SHP77 treated with DMSO at 0.1 percent for 48 hours (cell line): ENCODE measurements at places on chromosomes 12 and 14.

DNA sequence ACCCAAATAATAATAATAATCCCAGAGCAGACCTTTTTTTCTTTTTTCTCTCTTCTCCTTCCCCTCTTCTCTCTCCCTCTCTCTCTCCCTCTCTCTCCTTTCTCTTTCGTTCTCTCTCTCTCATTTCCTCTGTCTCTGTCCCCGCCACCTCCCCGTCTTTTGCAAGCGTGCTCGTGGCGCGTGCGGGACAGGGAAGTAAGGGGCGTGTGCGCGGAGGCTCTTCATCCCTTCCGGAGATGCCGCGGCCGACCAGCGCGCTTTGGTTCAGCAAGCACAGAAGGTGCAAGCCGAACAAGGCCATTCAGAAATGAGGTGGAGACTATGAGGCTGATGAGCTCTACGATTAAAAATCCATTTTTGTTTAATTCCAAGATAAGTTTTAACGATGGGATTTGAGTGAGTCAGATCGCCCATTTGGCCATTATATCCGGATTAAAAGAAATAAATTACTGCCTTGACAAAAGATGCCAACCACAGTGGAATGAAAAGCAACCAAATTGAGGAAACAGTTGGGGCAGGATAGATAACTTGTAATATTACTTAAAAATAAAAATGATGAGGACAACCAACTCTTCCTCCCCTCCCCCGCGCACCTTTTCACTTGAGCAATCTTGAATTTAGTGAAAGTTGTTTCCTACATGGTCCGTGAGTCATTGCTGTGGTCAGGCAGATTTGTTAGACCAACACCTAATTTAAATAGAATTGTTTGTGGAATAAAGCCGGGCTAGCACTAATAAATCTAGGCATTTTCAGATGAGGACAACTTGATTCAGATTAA is 1.2 kb upstream of the AMIGO2 start:
- peak; percentile 37 for DNase-seq

DNA sequence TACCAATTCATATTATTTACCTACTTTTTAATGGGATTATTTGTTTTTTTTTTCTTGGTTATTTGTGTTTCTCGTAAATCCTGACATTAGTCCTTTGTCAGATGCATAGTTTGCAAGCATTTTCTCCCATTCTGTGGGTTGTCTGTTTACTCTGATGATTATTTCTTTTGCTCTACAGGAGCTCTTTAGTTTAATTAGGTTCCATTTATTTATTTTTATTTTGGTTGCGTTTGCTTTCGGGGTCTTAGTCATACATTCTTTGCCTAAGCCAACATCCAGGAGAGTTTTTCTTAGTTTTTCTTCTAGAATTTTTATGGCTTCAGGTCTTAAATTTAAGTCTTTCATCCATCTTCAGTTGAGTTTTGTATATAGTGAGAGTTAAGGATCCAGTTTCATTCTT is 289.9 kb downstream of the AKAP6 start:
- DNase-seq, result no peak

DNA sequence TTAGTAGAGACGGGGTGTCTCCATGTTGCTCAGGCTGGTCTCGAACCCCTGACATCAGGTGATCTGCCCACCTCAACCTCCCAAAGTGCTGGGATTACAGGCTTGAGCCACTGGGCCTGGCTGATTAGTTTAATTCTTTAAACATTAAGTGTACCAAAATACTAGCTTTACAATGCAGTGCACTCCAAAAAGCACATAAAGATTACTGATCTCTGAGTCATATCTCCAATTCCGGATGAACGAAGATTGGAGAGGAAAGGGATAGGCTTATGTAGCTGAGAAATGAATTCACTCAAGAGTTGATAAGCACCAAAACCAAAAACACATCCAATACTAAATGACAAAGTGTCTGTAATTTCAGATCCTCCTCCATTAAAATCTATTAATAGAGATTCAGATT is 15.1 kb downstream of the NAV3 start:
- no peak for DNase-seq

- DNase-seq, result no peak
These were observed 37.7 kb downstream of the FGD4 start for GRCh38 chr12:32437095-32437515.

DNA sequence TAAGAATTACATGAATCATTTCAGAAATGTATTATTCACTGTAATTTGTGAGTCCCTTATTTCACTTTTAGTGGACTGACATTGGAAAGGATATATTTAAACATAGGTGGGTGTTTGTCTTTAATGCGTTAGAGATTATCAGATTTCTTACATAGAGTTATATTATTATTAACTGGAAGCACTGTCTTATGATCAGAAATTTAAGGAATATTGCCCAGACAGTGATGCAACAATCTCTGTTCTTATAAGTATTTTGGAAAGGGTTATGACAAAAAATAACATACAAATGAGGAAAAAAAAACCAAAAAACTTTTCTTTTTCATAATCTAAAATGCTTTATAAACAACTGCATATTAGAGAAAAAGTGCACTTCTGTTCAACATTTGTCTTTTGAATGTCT is 836.6 kb downstream of the SLC6A15 start:
- no peak for DNase-seq

- no peak for DNase-seq
These were observed 124.4 kb downstream of the VEZT start for GRCh38 chr12:95342008-95342407.

GRCh38 chr12:116529686-116530085 is 29.5 kb upstream of the MAP1LC3B2 start:
- DNase-seq, result no peak

DNA sequence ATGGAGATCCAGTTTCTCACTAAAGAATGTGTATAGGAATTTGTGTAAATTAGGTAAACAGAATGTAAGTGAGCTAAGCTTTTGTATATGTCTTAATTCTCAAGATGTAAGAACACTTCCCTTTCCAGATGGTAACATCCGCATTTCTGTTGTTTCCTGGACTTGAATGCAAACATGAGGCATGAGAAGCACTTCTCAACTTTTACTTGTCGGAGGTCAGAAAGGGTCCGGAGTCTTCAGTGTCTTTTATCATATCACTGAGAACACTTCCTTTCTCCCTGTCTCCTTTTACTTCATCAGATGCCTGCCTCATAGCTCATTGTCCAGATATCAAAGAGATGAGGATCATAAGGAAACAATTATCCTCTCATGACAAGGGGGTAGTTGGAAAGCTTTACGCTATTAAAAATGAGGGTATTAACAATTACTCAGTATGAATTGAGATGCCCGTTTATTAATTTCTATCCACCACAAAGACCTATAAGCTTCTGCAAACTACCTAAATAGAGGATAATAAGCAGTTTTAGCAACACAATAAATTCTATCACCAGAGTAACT is 214.1 kb upstream of the FLRT2 start:
- no peak for DNase-seq

GRCh38 chr12:12836571-12836970 is 23.4 kb downstream of the DDX47 start:
- DNase-seq, result no peak

DNA sequence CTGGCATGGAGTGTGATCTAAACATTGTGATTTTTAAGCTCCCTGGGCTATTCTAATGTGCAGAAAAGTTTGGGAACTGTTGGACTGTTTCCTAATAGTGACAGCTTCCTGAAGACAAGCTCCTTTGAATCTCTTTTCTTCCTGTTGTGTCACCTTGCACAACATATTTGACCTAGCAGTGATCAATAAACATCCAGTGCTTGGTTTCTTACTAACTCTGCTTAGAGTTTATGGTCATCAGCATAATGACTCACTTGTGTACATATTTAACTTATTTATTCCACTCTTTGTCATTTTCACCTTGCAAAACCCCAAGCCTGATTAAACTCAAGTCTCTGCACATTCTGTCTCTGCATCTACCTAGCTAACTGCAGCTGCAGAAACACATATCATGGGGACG is 27.3 kb upstream of the TBC1D30 start:
- DNase-seq, result no peak

- peak; percentile 86 for DNase-seq
These were observed at the start of gene SLC4A8 for GRCh38 chr12:51424662-51425539. TSS of gene SLC4A8 (plus strand) at chr12:51424831. CDS start at chr12:51424988, 157 bp downstream.

DNA sequence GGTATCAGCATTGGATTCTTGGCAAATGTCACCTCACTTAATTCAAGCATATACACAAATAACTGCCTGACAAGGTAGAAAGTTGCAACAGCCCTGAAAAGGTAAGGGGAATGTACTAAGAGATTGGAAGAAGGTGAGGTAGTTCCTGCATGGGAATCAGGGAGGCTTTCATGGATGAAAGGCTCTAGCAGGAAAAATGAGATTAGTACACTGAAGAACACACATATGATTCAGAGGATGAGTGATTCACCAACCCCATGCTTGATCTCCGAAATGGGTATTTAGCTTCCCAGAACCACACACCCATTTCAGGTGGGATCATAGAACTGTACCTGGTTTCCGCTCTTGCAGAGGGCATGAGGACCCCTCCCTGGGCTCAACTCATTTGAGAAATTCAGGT is 65.8 kb downstream of the PAH start:
- no peak for DNase-seq

DNA sequence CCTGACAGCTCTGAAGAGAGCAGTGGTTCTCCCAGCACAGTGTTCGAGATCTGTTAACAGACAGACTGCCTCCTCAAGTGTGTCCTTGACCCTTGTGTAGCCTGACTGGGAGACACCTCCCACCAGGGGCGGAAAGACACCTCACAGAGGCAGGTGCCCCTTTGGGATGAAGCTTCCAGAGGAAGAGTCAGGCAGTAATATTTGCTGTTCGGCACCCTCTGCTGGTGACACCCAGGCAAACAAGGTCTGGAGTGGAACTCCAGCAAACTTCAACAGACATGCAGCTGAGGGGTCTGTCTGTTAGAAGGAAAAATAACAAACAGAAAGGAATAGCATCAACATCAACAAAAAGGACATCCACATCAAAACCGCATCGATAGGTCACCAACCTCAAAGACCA is 21.6 kb upstream of the ABCC9 start:
- DNase-seq, result no peak

DNA sequence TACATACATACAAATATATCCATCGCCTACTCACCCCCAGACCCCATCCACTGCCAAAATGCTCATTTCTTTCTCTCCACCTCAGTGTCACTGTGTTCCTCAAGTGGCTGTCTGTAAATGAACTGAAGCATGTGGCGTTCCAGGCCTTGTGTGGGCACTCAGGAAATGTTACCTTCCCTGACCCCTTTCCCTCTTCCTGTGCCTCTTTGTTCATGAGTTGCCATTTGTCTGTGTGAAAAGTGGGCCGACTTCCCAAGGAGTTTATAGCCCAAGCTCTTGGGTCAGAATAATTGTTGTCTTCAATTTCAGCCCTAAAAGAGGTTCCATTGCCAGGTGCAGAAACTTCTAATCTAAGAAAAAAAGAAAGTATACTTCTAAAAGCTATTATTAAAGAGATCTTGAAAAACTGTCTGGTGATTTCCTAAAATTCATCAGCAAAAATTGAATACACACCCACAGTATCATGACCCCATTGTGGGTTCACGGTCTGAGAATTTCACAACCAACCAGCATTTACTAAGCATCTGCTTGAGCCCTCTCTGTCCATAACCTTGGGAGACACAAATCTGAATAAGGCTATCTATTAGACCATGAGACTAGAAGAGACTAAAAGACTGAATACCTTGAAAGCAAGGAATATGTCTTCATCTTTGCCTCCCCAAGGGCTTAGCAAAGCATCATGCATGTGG is 201.4 kb upstream of the EEA1 start:
- DNase-seq, result no peak

GRCh38 chr14:76877871-76878270 is 51.7 kb downstream of the LRRC74A start:
- DNase-seq, result no peak

GRCh38 chr12:117032593-117033381 is 66.4 kb downstream of the TESC start:
- no peak for DNase-seq

GRCh38 chr12:52636189-52636588 is 15.8 kb downstream of the KRT2 start:
- DNase-seq, result no peak

GRCh38 chr14:44914849-44915248 is 46.9 kb downstream of the KLHL28 start:
- DNase-seq, result no peak

- peak; percentile 61 for DNase-seq
These were observed 2.0 kb upstream of the SOS2 start for GRCh38 chr14:50233166-50233950.

- no peak for DNase-seq
These were observed 25.4 kb upstream of the CPM start for GRCh38 chr12:68958322-68958721.

- DNase-seq, result no peak
These were observed 482 bp upstream of the PSMC1 start for GRCh38 chr14:90255871-90256270.

DNA sequence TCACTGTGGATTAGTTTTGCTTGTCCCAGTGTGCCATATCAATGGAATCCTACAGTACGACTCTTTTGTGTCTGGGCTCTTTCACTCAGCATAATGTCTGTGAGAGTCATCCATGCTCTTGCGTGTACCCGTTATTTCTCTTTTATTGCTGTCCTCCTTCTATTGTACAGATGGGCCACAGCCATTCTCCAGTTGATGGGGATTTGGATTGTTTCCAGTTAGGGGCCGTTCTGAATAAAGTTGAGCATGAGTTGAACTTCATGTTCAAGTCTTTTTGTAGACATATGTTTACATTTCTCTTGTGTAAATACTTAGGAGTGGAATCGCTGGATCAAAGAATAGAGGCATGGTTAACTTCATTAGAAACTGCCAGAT is 38.3 kb downstream of the MYO1H start:
- DNase-seq, result no peak

GRCh38 chr12:106845902-106846301 is 71.4 kb downstream of the RIC8B start:
- no peak for DNase-seq

GRCh38 chr12:117037289-117038022 is 61.8 kb downstream of the TESC start:
- DNase-seq, result no peak

DNA sequence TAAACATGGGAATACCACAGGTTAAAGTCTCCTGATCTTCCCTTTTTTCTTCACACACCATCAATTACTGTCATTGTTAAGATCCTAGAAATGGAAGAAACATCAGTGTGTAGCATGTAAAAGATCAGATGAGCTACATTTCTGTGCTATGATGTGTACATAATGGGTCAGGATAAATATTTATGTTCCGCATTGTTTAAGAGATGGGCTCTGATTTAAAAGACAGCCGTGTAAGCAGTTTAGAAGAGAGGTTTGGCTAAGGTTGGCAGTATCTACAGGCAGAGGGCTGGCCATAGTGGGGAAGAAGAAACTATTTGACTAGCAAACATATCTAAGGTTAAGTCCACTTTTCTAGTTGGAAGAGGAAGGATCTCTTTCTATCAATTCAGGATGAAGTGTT is 49.4 kb downstream of the LRRC9 start:
- DNase-seq, result no peak

DNA sequence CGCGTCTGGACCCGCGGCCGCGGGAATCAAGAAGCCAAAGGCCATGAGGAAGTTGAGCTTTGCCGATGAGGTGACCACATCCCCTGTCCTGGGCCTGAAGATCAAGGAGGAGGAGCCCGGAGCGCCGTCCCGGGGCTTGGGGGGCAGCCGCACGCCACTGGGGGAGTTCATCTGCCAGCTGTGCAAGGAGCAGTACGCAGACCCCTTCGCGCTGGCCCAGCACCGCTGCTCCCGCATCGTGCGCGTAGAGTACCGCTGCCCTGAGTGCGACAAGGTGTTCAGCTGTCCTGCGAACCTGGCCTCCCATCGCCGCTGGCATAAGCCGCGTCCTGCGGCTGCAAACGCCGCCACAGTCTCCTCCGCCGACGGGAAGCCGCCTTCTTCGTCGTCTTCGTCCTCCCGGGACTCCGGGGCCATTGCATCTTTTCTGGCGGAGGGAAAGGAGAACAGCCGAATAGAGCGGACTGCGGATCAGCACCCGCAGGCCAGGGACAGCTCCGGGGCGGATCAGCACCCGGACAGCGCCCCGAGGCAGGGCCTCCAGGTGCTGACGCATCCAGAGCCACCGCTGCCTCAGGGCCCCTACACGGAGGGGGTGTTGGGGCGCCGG is 1.0 kb downstream of the INSM2 start:
- no peak for DNase-seq
